ENCODE measurements at places on chromosomes 7 and 10.
A peak's percentile ranks its signal among the peaks of the same experiment; 100 is the strongest.

- DNase-seq: no peak
Observed at GRCh38 chr7:139993169-139993568, 69.6 kb downstream of the PARP12 start.

GRCh38 chr10:50501478-50501877 is 122.3 kb downstream of the SGMS1 start:
- peak; percentile 29 for DNase-seq

GRCh38 chr7:49001610-49002033 is 77.3 kb downstream of the CDC14C start:
- DNase-seq: peak; percentile 50

- no peak for DNase-seq
Observed at GRCh38 chr7:116443101-116443523, 56.4 kb upstream of the CAV2 start.

DNA sequence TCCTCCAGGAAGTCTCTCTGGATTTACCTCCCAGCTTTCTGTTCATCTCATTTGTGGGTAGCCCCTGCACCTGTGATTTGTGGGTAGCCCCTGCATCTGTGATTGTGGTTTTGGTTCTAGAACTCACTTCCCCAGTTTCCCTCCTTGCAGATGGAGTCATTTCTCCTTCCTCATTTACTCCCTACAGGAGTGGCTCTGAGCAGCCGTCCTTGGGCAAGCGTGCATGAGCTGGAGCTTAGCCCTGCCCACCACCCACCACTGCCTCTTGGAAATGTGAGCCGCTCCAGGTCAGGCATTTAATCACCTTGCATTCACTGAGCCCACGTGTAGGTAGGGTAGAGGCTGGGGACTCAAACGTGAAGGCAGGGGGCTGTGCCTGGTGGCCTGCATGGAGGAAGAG is 8.2 kb downstream of the COL26A1 start:
- DNase-seq: no peak

GRCh38 chr10:49164559-49165188 is 23.5 kb downstream of the TMEM273 start:
- DNase-seq: peak; percentile 65

DNA sequence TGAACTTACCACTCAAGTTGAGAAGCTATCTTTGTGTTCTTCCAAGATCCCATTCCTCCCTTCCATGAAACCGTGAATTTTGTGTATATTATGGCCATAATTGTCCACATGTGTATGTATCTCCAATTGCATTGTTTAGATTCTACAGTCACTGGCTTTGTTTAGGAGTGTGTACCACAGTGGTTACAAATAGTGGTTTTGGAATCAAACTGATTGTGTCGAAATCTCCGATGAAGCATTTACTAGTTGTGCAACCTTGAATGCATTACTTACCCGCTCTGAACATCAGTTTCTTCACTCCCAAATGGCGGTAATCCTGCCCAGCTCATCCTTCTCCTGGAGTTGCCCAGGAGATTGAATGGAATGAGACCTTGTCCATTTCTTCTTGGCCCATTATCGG is 145.0 kb upstream of the ZNF32 start:
- no peak for DNase-seq

- DNase-seq: peak; percentile 15
Observed at GRCh38 chr7:17844022-17844421, 96.3 kb downstream of the SNX13 start.

DNA sequence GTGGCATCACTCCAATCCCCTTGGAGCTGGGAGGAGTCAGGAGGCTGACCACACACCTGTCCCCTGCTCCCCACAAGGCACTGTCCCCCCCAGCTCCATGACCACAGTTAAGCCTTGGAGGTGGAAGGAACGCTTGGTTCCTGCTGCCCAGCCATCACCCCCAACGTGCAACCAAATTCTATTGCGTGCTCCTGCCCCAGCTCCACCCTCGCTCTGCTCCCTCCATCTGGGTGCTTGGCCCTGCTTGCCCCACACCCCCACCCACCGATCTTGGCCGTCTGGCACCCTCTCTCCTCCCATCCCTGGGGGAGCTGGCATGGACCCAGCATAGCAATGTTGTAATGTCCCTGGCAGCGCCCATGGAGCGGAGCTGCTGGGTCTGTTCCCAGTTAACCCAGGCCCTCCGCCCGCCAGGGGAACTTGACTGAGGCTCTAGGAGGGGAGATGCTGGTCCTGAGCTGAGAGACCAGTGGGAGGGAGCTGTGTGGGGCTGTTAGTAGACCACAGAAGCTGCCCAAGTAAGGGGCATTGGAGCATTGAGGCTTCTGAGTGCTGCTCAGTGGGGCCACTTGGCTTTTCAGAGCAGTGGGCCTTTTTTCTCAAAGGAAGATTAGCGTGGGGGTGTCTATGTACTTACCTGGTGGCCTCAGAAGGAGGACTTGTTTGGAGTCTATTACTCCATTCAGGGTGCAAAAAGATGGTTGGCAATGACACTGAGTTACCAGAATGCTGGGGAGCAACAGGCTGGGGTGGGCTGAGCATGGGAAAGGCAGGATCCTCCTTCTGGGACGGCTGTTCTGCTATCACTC is 1.1 kb downstream of the EPHB6 start:
- no peak for DNase-seq

- no peak for DNase-seq
Observed at GRCh38 chr10:77377678-77378352, 259.8 kb downstream of the KCNMA1 start.

DNA sequence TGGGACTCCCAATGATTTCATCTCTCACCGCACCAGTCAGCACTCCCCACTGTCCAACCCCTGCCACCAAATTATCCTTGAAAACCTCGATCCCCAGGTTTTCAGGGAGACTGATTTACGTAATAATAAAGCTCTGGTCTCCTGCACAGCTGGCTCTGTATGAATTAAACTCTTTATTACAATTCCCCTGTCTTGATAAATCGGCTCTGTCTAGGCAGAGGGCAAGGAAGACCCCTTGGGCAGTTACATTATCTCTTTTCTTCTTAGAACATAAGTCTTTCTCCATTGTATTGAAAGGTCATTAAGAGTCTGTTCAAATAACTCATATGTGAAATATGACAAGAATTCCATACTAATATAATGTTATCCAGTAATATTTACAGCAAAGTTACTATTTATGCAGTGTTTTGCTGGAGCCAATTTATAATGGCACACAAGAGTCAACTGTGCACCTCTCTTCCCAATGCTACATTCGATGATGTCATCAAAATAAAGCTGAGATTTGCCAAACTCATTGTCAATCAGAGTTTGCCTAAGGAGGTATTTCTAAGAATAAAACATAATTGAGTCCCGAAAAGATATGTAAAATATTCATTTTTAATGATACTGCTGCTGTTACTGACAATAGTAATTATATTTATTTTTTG is 1297.2 kb upstream of the LRRTM3 start:
- DNase-seq: no peak

DNA sequence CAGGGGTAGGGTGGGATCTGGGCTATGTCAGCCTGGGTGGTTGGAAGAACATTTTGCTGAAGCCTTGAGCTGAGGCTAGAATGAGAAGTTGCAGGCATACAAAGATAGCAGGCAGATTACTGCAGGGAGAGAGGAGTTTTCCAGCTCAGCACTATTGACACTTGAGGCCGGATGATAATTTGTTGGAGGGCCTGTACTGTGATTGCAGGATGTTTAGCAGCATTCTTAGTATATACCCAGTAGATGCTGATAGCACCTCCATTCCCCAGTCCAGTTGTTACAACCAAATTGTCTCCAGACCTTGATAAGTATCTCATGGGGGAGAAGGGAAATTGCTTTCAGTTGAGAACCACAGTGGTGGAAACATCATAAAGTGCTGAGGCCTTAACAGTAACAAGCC is 158.6 kb upstream of the CHRM2 start:
- DNase-seq: no peak

- no peak for DNase-seq
Observed at GRCh38 chr7:27955011-27955410, 215.0 kb downstream of the TAX1BP1 start.

GRCh38 chr7:11480143-11480542 is 351.9 kb downstream of the THSD7A start:
- no peak for DNase-seq

DNA sequence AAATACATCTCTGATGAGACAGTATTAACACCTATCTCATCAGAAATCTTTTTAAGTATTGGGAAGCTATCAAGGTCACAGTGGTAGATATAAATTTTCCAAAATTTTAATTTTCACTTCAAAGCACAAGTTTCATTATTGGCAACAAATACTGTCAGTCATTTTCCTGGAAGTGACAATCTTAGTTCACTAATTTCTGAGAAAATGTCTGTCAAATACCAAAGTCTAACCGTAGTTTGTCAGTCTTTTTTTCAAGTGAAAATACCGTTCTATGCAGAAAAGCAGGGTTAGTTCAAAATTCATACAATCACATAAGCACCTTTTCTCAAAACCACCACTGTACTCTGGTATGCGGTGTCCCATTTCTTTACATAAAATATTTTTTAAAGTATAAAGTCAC is 40.4 kb downstream of the CACUL1 start:
- no peak for DNase-seq

DNA sequence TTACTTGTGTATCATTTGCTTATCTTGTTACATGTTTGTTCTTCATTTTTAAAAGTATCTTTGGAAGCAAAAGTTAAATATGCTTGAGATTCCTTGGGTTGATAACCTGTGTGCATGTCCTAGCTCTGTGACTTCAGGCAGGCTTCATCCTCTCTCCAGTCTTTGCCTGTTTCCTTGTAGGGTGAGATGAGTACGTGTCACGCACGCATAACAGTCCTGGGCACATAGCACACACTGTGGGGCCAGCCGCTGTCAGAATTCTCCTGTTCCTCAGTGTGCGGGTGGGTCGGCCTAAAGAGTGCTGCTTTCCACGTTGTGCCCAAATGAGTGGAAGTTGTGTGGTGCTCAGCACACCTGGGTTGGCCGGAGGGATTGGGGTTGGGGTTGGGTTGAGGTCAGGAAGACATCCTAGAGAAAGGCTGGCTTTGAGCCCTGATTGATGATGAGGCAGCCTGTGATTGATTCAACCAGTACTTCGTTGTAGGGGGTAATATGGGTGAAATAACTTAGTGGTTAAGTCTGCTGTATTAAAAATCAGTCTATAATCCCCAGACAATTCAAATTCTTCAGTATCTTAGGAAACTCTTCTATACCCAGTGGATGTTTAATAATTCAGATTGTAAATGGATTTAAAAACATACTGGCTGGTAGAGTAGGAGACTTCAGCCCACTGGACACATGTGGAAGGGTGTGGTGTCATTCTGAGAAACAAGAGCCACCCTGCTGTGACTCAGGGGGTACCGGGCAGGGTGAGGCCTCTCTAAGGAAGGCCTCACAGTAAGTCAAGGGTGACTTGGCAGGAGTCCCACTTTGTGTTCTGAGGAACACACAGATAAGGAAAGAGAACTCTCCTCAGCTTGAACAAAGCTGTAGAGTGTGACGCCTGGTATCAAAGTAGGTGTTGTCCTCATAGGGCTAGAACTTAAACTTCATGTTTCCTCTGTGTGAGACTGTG is 54.8 kb downstream of the DAGLB start:
- DNase-seq: peak; percentile 54

DNA sequence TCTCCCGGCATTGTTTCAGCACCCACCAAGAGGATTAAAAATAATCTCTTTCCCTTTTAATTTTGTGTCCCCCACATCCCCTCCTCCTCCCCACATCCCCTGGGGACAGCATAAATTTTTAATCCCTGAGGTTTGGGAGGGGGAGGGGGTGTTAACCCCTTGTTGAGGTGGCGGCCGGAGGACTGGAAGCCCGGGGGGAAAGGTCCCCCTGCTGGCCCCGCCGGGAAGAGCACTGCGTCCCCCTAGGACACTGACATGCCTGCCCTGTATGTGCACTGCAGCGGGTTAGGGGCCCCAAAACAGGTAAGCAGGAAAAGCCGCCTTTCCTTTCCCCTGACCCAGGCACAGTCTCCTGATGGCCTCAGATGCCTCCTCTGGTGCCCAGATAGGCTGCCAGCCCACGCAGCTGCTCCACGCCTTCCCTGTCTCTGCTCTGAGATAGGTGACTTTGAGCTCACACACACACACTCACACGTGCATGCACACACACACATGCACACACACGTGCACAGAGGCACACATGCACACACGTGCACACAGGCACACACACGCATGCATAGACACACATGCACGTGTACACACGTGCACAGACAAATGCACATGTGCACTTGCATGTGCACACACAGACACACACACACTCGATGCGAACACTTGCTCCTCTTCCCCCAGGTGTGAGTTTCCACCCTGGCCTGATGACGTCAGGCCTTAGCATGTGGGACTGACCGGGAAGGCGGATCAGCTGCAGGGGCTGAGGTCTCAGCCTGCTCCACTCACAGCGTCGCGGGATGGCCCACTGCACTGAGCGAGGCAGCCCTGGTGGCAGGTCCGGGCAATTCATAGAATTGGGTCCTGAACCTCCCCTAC is 12.3 kb downstream of the CNPY1 start:
- peak; percentile 34 for DNase-seq

- DNase-seq: no peak
Observed at GRCh38 chr7:3307435-3307834, 6.4 kb downstream of the SDK1 start.

DNA sequence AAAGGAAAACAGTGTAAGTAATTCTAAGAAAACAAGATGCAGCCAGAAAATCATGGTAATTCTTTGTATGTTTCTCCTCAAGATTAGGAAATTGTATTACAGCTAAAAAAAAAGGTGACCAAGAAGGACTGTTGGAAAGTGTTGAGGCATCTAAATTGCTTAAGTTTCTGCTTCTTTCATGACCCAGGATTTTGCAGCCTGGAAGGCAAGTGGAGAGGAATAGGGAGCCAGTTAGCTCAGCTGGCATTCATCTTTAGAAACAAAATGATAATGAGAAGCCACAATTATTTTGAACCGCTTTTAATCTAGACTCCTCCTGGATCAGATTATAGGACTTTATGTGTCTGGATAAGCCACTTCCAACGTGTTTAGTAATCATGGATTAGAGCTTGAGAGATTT is 56.8 kb upstream of the TMEM229A start:
- no peak for DNase-seq

DNA sequence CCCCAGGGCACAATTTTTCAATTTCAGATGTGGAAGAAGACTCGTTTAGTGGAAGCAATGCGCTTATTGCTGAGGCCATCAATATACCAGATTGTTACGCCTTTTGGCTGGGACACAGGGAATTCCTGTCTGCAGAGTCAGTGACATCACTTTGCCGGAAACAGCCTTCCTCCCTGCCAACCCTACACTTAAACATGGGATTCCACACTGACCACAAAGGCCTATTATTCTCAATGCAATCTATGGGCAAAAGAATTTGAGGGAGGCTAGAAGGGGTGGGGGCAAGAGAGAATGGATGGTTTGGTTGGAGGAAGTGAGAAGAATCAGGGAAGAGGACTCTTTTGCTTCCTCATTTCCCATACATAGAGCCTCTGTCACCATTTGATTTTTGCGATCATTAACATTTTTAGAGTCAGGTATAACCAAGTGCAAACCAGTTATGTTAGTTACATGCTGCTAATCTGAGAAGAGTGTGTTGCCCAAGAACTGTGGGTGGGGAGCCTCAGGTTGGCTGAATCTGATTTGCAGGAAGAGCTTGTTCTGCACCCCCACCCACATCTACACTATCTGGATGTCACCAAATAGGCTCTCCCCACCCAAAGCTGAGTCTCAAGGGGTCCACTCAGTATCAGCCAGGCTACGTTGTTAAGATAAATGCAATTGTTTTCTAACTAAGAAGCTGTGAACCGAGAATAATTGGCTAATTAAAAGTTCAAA is 58.2 kb downstream of the ENTPD1 start:
- no peak for DNase-seq

- no peak for DNase-seq
Observed at GRCh38 chr10:133377025-133377817, 1.8 kb upstream of the PAOX start.
